Dermis microvascular lymphatic vessel endothelial cell (primary cell): ENCODE measurements at places on chromosomes 4 and X.

DNA sequence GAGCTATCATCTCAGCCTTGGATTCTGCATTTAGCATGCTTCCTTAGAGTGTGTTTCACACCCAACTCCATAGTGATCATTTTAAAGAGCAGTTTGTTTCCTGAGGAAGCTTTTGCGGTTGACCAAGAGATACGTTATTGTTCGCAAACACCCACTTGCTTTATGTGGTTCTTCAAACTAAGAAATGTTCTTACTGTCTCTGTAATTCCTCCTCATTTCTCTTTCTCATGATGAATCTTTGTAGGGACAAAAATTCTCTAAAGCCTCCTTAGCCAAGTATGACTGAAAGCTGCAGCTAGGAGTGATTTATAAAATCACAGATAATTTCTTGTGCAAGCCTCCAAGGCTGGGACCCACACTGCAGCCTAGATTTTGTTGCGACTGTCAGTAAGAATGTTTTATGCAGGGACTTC is 10.0 kb downstream of the TNIP3 start:
- no peak for DNase-seq

DNA sequence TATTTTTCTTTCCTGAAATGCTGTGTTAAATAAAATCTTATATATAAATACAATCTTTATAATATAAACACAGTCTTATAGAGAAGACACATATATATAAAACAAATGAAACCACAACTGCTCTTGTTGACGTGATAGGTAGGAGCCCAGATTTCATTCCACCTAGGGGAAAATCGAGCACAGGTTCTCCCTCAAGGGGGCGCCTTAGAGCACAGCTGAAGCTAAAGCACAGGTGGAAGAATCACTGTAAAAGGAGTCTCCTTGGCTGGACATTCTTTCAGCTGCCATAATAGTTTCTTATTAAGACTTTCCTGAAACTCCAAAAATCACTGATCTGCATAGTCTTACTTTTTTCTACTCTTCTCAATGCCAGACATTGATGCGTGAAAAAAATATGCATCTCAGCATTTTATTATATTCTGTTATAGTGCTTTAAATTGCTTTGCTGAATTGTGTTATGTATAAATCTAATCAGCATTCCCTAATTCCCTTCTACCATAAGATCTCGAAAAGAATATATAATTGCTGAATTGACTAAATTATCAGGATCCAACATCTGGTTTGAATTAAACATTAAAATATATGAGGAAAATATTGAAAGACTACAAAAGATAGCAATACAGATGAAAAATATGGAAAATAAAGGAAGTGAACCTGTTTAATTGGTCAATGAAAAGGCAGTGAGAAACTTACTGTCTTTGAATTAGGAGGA is 25.5 kb upstream of the RXFP1 start:
- DNase-seq: peak; percentile 12

DNA sequence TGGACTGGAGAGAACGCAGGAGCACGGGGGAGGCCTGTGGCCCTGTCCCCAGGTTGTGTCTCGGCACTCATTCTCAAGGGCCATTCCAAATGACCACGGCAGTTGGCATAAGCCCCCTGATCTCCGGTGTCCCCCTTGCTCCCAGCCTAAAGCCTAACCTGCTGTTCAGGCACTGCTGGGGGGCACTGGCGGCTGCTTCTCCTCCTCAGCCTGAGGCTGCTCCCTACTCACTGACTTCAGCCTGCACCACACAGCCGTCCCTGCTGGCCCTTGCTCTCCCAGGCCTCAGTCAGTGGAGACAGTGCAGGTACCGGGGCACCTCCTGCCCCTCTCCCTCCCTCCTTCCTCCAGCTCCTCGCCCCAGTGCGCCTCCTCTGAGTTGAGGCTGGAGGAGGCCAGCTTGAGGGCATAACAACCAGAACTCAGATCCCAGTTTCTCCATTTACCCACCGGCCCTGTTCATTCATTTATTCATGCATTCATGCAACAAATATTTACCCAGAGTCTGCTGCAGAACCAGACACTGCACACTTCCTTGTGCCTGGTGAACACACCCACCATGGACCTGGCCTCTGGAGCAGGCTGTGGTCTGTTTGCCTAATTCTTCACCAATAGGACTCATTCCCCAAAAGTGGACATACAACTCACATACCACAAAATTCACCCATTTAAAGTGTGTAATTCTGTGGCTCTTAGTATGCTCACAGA is 65.0 kb downstream of the CPZ start:
- no peak for DNase-seq

- no peak for DNase-seq
Observed at GRCh38 chrX:7316887-7317286, 168.9 kb upstream of the PUDP start.

- no peak for DNase-seq
Observed at GRCh38 chr4:143294310-143294709, 42.4 kb upstream of the GAB1 start.

DNA sequence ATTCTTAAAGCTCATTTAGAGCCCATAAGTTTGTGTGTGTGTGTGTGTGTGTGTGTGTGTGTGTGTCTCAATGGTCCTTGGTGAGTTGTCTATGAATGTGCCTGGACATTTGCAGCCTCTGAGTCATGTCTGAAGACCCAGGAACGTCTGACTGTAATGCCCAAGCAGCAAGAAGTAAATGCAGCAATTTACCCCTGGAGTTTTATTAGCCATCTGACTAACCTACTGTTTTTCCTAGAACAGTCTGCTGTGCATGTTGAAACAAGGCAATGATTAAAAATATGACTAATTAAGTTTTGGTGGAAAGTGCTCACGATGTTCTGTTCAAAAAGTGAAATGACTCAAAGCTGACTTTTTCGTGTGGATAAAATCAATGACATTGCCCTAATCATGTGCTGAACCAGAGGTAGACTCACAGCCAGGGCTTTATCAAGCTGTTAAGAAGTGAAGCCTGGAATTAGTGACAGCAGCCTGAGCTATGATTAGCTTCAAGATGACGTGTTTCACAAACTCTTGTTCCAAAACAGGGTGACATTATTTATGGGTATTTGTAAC is 201.6 kb downstream of the CPE start:
- DNase-seq: peak; percentile 10

GRCh38 chr4:2954358-2955185 is 8.6 kb downstream of the NOP14 start:
- no peak for DNase-seq

DNA sequence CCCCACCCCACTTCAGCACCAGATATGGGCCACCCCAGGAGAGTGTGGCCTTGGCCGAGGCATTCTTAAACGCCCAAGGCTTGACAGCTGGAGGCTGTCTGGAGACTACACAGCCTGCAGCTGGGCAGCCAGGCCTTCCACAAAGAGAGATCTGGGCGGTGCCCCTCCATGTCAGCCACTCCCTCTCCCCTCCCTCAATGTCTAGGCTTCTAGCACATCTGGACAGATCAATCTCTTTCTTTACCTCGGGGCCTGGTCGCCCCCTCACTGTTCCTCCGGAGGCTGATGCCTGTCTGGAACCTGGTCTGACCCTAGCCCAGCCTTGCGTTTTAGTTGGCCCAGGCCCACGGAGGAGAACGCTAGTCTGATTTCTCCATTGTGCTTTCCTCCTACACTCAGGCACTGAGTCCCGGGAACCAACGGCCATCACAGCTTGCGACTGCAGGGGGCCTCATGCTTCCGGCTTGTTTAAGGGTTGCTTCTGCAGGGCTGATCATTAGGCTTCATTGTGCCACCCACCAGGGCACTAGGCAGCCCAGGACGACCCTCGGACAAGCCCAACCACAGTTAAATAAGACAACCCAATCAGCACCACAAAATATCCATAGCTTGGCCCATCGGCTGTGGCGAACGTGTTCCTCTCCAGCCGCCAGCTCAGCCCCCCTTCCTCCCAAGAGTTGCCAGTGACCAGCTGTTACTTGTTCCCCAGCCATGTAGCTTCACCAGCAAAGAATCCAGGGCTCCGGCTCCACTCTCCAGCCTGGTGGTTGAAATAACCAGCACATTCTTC is 200.6 kb downstream of the BCOR start:
- DNase-seq: no peak

- DNase-seq: no peak
Observed at GRCh38 chr4:8539661-8540060, 40.5 kb upstream of the GPR78 start.

DNA sequence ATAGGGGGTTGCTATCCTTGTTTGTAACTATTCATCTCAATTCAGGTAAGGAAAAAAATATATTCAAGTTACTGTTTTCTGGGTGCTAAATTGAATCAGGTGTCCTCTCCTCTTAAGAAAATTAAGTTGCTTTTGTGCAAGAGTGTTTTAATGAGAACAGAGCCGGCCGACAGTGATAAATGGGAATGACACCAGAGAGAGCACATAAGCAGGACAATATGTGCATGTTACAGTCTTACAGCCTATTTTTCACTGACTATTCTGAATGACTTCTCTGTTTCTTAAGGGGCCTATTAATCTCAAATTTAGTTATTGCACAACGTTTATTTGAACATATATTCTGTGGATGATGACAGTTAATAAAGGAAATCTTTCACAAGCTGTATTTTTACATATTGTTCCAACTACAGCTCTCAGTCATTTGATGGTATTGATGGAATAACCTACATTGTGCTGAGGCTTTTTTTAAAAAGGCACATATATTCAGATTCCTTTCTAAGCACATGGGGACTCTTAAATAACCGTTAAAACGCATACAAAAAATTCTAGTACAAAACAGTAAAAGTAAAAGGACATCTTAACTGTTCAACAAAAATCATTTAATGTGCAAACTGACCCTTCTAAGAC is 68.4 kb downstream of the SLC10A7 start:
- DNase-seq: no peak

DNA sequence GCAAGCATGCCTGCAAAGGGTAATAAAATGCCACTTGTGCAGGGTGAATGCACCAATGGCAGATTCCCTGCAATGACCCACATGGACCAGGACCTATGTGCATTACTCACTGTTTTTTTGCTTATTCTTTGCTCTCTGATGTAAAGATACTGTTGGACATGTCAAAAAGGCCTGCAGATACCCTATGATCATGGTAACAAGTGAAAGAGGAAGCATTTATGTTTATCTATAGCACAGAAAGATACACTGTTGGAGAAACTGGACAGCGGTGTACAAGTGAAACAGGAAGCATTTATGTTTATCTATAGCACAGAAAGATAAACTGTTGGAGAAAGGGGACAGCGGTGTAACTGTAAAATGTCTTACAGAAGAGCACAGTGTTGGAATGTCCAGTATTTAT is 127.5 kb downstream of the PAPSS1 start:
- DNase-seq: no peak

DNA sequence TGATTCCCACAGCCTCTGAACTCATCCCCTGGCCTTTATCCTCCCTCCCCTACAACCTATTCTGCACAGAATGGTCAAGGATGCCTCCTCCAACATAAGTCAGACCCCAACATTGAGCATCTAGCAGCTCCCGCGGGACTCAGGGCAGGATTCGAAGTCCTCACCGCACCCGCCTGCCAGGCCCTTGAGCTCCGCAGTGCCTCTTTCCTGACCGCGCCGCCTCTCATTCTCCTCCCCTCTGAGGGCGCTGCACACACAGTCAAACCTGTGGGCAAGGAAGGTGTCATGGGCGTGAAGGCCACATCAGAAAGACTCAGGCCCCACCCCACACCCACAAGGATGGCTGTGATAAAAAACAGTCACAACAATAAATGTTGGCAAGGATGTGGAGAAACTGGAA is 84.1 kb downstream of the CPZ start:
- DNase-seq: no peak

DNA sequence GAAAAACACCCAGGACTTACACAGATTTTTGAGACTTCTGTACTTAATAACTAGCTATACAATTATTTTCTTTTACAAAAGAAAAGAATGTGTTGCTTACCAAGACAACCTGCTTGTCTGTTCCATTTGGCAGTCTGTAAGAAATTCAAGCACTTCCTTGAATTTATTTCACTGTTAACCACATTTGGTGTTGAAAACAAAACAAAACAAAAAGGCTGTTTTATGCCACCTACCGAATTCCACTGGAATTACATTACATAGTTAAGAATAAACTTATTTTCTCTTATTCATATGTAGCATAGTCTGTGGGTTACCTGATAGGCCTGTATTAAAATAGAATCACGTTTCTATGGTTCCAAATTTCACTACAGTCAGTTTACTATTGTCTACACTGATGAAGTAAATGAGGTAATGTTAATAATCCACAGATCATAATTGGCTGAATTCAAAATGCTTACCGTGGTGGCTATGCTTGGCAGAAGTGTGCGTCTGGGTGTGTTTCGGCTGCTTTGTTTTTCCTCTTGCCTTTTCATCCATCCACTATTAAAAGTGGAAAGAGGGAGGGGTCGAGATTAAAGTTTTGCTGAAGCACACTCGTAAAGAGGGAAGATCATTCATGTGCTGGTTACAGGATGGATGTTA is at the start of gene TLR1:
Gene TLR1, minus strand, starts transcription at position 138 of the 642 bp plus-strand sequence. CDS start 5,960 bp downstream, outside the sequence.
- DNase-seq: peak; percentile 59

DNA sequence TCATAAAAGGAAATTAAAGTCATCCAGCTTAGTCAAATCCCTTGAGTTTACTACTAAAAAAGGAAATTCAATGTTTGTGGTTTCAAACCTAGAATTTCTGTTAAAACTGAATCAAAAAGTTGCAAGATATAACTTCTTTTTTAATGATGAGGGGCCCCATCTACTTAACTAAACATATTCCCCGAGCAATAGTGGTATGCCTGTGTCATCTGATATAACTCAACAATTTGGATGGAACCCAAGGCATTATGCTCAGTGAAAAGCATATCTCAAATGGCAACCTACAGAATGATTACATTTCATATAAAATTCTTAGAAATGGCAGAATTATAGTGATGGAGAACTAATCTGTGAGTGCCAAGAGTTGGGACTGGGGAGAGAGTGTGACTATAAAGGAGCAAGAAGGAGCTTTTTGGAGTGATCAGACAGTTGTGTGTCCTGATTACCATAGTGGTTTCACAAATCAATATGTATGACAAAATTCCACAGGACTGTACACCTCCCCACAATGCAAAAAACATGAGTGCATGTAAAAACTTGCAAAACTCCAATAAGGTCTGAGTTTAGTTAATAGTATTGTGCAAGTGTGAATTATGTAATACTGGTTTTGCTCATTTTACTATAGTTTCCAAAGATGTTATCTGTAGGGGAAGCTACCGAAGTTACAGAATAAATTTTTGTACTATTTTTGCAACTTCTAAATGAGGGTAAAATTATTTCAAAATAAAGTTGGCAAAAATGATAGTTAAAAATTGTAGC is 323.2 kb downstream of the ARHGAP24 start:
- DNase-seq: no peak
